ENCODE measurements at places on chromosomes 2 and 18. TPM values are rescaled to one million over a fixed set of nuclear protein-coding genes. Genes with fewer than 3 reads are reported as not detected.

GRCh38 chr18:46629361-46629760 lies 27.7 kb downstream of the LOXHD1 start:
- no peak for DNase-seq

GRCh38 chr2:220434385-220434784 lies 807.0 kb downstream of the SLC4A3 start:
- no peak for DNase-seq

The REG3G gene
- not detected for total RNA-seq

DNA sequence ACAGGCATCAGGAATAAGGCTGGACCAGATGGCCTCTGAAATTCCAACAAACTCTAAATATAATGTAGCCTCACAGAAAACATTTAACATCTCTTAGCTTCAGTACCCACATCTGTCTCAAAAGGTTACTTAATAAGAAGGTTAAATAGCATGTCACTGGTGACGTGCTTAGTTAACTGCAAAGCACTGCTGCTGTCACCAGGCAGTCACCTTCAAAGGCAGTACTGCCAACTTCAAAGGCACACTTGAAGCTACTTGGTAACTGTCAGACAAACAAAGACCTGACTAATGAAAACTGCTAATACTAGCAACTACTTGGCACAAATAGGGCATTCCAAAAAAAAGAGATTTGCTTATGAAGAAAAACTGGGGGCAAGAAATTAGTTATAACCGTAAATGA lies 36.2 kb downstream of the EPG5 start:
- DNase-seq, result no peak

All from sciatic nerve (tissue), 2 donors.